DMS53 (cell line): ENCODE measurements at places on chromosomes 16 and 17.

- peak; percentile 3 for DNase-seq
These were observed 1091.0 kb downstream of the CDH8 start for GRCh38 chr16:60945225-60945624.

GRCh38 chr17:38417210-38417951 lies 10.9 kb upstream of the ARHGAP23 start:
- peak; percentile 28 for DNase-seq

DNA sequence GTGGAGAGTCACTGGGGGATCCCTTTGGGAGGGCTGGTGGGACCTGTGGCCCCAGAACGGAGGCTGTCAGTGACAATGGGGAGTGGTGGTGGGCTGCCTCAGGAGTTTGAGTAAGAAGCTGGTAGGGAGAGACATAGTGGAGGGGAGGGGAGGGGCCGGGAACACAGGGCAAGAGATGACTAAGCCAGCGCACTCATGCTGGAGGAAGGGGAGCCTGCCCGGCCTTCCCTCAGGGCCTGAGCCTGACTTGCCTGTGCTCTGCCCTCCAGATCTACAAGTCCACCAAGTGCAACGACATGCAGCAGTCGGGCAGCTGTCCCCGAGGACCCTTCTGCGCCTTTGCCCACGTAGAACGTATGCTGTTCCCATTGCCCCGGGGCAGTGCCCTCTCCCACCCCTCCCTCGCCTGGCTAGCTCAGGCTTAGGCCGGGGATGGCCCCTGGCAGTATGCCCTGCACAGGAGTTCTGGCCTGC lies 29.3 kb downstream of the UNC13D start:
- DNase-seq = no peak

GRCh38 chr17:57874434-57875289 lies 24.8 kb upstream of the MRPS23 start:
- no peak for DNase-seq

DNA sequence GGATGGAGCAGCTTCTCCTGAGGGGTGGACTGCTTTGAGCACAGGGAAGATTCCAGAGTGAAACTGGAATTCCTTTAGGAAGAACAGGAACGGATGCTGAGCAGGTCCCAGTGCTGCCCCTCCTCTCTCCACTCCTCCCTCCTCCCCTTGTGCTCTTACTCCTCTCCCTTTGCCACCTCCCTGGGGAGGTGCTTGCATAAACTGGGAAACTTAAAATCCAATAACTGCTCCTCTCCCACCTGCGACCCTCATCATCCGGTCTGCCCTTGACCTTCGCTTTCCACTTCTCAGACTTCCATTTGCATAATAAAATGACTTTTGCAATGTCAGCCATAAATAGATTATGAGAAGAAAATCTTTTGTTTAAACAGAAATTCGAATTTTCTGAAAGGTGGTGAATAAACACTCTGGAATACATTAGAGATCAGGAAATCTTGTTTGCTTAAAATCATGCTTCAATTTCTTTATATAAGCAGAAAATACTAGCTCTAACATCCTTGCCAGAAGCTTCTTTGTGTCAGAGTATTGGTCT lies 23.7 kb downstream of the HSBP1 start:
- no peak for DNase-seq

DNA sequence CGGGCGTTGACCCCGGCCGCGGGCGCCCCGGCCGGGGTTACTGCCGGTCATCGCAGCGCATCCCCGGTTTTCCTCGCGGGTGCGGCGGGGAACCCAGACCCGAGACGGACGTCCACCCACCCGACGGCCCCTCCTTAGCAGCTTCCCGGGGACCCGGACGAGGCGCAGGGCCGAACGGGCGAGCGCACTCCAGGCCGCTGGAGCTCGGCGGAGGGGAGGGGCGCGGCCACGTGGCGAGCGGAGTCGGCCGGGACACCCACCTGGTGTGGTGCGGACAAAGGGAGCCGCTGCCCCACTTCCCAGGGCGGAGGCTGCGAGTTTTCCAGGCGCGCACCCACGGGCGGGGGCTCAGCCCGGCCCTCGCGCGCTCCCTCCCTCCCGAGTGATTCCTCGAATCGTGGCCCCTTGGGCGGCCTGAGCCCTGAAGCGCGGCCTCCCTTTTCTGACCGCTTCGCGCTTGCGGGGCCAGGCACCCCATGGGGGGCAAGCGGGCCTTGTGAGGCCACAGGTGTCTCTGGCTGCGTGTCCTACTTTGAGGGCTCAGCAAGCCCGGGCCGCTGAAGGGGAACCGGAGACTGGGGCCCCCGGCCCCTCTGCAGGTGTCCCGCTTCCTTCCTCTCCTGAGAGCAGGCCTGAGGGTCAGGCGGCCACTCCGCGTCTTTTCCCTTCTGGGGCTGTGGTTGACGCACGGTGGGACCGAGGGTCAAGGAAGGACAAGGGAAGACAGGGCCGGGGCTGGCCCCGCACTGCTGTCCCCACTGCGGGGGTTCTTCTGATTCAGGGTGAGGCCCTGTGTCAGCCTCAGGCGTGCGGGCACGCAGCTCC lies 1.1 kb upstream of the FASN start:
- peak; percentile 92 for DNase-seq

DNA sequence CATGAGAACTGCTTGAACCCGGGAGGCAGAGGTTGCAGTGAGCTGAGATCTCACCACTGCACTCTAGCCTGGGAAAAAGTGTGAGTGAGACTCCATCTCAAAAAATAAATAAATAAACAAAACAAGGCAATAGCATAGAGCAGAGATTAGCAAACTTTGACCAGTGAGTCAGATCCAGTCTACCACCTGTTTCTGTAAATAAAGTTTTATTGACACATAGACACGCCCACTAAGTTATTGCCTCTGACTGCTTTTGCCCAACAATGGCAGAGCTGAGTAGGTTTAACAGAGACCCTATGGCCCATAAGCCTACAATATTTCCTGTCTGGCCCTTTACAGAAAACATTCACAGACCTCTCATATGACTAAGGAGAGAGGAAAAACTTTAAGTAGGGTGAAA lies 44.3 kb downstream of the XYLT1 start:
- DNase-seq = peak; percentile 3

DNA sequence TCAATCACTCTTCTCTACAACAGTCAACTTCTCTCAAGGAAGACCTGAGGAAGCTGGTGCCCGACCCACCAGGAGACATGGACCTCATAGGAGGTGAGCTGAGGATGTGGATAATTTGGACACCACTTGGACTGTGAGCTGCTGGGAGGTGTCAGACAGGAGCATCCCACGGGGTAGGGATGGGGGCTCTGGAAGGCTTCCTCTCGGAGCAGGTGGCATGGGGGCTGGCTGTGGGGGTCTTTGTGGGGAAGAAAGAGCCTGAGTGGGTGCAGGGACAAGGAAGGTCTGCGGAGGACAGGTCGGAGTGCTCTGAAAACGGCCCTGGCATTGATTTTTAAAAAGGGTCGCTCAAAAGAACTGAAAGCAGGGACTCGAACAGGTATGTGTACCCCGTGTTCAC lies 64.0 kb downstream of the TBC1D16 start:
- no peak for DNase-seq
